ENCODE measurements at places on chromosomes 16 and 17. TPM values are rescaled to one million over a fixed set of nuclear protein-coding genes. Genes with fewer than 3 reads are reported as not detected.

TOM1L2 gene
- 40.4 TPM for total RNA-seq

C16orf96 gene
- not detected for total RNA-seq

NEK8 gene
- total RNA-seq, result 2.7 TPM

PDIA2 gene
- total RNA-seq, result 0.88 TPM

ZP2 gene
- total RNA-seq, result not detected

PGP gene
- 26.6 TPM for total RNA-seq

All from A375 (cell line).